ENCODE measurements at places on chromosomes 1 and 21. TPM values are rescaled to one million over a fixed set of nuclear protein-coding genes. Genes with fewer than 3 reads are reported as not detected.

The WNT9A gene
- 9.4 TPM for polyA plus RNA-seq

GRCh38 chr1:155984341-155984740 is 6.0 kb upstream of the ARHGEF2 start:
- no peak for DNase-seq

DNA sequence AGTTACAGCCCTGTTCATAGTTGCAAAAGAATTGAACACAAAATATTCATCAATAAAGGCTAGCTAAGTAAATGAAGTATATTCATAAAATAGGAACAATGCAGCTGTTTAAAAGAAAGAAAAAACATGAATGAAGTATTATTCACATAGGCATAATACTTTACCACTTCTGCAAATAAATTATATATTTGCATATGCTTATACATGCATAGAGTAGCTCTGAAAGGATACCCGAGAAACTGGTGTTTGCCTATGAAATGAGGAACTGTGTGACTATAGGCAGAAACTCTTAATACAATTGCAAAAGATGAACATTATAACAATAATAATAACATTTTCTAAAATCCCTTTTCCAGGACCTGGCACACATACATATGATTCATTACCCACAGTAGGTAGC is 385.9 kb downstream of the DSCAM start:
- no peak for DNase-seq

The VTCN1 gene
- polyA plus RNA-seq, result 0.70 TPM

DNA sequence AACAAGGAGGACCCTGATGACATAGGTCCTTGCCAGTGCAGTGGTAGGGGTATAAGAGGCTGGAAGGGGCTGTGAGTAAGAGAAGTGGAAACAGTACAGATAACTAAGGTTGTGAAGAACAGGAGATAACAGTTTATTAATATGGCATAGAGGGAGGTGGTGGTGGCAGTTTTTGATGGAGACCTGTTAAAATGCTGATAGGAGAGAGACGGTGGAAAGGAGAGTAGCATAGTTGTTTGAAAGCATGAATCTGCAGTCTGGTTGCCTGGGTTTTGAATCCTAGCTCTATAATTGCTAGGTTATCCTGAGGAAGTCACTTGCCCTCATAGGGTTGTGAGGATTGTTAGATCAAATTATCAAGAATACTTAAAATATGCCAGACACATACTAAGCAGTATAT is 19.4 kb downstream of the LRRC41 start:
- no peak for DNase-seq

The SPATA17 gene
- 0.10 TPM for polyA plus RNA-seq

All from urinary bladder (tissue), 4 donors.